Inflammatory macrophage (primary cell): ENCODE measurements at places on chromosomes 5 and 9.
A peak's percentile ranks its signal among the peaks of the same experiment; 100 is the strongest.

- no peak for DNase-seq
These were observed 13.1 kb downstream of the MARCHF6 start for GRCh38 chr5:10366310-10367272.

DNA sequence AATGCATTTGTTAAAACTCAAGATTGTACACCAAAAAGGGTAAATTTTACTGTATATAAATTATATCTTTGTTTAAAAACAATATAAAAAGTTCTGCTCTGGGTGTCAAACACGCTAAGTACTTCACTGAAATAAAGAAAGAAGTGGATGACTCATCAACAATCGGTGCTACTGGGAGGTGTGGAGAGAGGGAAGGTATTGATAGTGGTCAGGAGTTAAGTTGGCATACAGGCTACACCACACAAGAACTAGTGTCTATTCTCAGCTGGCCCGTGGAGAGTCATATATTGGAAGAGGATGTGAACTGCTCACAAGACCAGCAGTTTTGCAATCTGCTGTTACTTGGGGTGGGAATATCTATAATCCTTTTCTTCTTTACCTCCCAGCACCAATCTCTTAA lies 145.7 kb upstream of the TRPC7 start:
- DNase-seq: no peak

- DNase-seq: peak; percentile 64
These were observed 1.6 kb upstream of the FCN1 start for GRCh38 chr9:134919303-134919702.

DNA sequence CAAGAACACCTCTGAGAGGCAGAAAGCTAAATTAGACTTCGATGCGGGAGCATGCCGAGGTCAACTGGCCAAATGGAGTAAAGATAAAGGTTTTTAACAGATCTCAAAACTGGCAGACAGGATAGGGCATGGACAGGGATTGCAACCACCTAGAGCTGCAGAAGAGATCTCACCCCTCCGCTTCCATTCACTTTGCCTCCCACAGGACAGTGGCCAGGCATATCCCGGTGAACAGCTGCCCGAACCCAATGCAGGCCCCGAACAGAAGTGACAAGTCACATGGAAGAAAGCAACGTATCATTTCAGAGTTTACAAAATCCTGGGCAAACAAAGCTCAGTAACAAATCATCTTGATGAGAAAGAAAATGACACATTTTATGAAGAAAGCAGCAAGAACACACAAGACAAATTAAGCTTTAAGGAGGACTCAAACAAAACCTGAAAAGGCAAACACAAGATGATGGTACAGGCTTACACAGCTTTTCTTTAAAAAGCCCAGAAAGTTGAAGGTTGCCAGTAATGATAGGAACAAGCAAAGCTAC lies 18.4 kb downstream of the RNF130 start:
- no peak for DNase-seq

DNA sequence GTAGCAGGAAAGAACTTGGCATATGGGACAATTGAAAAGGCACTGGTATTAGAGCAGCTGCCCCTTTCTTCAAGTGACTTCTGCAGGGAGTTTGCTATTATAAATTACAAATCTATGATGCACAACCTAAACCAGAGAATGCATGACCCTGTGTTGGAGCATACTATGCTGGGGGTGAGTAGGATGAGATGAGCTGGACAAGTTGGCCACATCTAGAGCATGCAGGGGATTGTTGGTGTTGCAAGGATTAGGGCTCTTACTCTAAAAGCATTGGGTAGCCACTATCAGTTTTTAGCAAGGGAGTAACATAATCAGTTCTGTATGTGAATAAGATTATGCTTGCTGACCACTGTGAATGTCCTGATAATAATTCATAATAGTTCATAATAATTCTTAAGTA lies 186.7 kb downstream of the KIAA0825 start:
- DNase-seq: no peak

GRCh38 chr5:135446615-135447014 lies 533 bp downstream of the DCANP1 start:
- DNase-seq: no peak

GRCh38 chr5:10567121-10567591 lies 3.3 kb downstream of the ANKRD33B start:
- no peak for DNase-seq

- no peak for DNase-seq
These were observed 100.9 kb downstream of the GDNF start for GRCh38 chr5:37738865-37739488.

GRCh38 chr5:132877938-132878337 lies 4.5 kb downstream of the LEAP2 start:
- DNase-seq: no peak

DNA sequence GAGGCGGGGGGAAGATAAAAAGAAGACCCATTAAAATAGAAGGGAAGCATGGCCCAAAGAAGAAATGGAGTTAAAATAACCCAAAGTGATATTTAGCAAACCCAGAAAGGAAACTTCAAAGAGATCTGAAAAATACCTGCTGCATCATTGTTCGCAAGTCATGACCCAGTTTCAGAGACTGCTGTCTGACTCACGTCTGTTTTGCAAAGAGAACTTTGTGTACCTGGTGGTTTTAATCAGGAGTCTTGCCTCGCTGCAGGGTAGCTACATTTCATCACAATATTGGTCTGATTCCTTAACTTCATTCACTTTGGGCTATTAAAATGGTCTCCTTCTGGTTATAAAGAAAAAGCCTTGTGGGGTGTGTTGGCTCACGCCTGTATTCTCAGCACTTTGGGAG lies 461.1 kb upstream of the DAP start:
- no peak for DNase-seq

DNA sequence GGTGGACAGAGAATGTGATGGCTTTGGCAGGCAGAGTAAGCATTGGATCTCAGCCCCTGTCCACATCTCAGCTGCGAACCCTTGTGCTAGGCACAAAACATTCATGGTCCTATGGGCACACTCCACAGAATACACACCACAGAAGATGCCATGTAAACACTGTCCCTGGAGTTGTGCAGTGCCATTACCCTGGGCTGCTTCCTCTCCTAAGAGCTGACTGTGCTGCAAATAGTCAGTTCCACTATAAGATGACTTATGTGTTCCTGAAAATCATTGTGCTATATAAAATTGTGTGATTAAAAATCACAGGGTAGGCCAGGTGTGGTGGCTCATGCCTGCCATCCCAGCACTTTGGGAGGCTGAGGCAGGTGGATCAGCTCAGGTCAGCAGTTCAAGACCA lies 31.9 kb upstream of the ATP6V1G1 start:
- DNase-seq: peak; percentile 38

DNA sequence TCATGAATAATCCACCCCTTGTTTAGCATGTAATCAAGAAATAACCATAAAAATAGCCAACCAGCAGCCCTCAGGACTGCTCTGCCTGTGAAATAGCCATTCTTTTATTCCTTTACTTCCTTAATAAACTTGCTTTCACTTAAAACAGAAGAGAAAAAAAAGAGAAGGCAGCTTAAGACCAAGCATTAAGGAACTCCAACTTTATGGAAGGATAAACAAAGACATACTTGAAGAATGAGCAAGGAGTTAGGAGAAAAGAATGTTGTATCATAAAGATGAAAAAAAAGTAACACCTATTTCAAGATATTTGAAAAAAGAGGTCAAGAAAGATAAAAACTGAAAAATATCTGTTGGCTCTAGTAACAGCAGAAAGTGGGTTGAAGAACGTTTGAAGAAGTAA lies 107.6 kb downstream of the RNF180 start:
- DNase-seq: no peak

- no peak for DNase-seq
These were observed 82.6 kb downstream of the MRPS27 start for GRCh38 chr5:72237415-72237814.

DNA sequence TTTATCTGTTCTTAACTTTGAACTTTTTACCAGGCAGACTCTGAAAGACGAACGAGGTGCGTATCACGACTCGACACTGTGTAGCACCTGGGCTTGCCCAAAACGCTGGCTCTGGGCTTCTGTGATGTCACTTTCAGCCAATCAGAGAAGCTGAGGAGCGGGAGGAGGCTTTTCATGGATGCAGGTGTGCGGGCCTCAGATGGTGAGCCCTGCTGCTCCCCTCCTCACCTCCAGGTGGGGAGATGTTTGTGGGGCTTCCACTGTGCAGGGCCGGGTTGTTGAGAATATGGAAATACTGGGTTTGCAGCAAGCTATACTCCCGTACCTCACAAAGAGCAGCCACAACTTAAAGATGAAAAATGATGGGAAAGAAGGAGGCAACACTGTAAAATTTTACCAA lies 246.3 kb downstream of the IRX2 start:
- DNase-seq: no peak

DNA sequence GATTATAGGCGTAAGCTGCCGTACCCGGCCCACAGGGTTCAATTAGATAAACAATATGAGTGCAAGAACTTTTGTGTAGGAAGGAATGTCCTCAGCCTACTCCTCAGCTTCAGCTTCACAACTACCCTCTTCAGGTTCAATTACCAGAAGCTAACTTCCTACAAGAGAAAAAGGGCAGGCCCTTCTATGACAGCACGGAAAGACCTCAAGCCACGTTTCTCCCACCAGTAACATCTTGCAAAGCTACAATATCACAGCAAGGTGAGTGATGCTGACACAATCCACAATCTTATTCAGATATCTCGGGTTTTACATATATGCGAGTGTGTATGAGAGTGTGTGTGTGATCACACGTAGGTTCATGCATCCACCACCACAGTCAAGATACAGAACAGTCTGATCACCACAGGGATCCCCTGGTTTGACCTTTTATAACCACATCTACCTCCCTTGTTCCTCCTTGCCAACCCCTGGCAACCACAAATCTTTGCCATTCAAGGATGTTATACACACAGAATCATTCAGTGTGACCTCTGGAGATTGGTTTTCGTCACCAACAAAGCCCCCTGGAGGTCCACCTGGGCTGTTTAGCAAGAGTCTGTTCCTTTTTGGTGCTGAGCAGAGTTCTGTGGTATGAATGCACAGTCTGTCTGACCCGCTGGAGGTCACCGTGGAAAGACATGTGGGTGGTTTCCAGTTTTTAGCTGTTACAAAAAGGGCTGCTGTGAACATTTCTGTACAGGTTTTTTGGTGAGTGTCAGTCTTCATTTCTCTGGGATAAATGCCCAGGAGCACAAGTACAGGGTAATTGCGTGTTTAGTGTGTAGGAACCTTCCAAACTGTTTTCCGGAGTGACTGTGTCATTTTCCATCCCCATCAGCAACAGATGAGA lies 38.2 kb downstream of the IPPK start:
- no peak for DNase-seq

DNA sequence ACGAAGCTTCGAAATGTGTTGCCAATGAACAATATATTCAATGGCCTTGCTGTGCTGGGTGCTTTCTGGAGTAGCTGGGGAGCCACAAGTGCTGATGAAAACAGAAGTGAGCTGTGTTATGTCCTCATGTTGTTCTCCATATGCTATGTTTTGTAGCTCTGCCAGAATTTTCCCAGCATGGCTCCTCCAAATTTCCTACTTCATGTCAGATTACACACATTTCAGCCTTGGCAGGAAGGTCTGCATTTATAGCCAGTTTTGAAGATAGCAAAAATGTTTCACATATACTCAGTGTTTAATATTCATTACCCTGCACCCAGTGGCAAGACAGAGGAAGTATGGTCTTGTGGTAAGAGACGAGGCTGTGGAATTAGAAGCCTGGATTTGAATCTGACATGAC lies 22.6 kb upstream of the NMUR2 start:
- no peak for DNase-seq

GRCh38 chr5:2375291-2375690 lies 376.2 kb downstream of the IRX2 start:
- no peak for DNase-seq

DNA sequence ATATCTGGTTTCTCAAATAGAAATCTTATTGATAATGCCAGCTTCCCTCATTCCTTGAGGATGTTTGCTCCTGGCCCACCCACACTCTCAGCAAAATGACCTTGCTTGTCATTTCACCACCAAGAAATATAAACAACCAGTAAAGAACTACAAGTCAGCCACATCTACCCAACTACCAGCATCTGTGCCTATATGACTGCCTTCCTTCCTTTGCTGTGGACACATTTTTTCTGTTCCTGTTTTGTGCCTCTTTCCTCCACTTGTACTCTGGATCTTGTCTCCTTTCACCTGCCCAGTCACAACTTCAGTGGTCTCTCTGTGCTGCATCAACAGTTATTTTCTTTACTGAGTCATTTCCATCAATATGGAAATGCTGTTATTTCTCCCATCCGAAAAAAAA lies 20.3 kb downstream of the KIF2A start:
- DNase-seq: no peak

DNA sequence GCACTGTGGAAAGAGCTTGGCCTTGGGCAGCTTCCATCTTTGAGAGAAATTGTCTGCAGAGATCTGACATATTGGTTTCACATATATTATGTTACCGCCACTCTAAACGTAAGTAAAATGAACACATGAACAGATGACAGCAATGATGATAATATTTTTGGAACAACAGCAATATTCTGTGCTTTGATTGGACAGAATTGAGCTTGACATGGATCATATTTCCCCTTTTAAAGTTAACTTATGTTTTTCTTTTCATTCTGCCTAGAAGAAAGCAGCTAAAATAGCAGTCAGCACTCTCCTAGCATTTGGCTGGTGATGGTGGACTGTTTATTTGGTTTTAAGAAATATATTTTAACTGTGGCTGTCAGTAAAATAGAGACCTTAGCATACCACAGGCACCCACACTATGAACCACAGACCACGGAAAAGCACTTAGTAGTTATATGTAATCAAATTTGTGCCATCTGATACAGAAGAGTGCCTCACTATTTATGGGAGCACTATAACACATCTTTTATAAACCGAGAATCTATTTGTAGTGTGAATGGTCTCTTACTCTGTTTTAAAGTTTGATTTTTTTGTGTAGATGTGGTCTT lies 1.8 kb upstream of the CFAP95 start:
- no peak for DNase-seq

DNA sequence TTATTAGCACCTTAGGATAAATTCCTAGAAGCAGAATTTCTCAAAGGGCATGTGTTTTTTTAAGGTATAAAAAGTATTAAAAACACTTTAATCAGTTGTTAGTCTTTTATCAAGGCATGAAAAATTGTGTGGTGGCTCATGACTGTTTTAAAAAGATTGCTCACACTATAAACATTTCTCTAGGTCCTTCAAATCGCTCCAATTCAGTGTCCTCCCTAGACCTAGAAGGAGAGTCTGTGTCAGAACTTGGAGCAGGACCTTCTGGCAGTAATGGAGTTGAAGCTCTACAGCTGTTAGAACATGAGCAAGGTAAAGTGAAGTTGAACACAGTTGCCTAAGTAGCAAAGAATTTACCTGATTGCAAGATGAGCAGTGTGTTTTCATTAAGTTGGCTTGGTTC lies 62.0 kb downstream of the GAPVD1 start:
- DNase-seq: no peak

DNA sequence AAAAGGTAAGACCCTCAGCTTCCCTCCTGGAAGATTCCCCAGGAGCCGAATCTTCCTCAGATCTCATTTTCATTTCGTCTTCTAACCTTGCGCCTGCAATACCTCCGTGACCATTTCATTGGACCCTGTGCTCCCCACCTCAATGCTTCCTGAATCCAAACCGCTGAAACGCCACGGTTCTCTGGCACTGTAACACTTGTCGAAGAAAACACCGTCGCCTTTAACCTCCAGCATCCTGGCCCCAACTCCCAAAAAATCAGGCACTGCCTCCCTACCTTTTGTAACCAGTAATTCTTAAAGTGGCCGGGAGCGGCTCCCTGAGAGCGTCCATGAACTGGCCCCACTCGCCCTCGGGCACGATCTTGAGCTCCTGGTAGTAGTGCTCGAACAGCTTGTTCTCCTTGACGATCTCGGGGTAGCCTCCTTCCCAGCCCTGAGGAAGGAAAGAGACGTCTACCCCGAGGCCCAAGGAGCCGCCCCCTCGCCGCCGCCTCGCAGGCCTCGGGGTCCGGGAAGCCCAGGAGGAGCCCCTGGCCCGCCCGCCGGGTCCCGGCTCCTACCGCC lies 438 bp downstream of the NSUN2 start:
- peak; percentile 28 for DNase-seq
